ENCODE measurements at places on chromosomes 12 and 14.
A peak's percentile ranks its signal among the peaks of the same experiment; 100 is the strongest.

GRCh38 chr14:105116451-105117256, 51.4 kb upstream of the GPR132 start:
- no peak for DNase-seq

GRCh38 chr12:56087220-56087619, 7.3 kb downstream of the ERBB3 start:
- DNase-seq, result no peak

DNA sequence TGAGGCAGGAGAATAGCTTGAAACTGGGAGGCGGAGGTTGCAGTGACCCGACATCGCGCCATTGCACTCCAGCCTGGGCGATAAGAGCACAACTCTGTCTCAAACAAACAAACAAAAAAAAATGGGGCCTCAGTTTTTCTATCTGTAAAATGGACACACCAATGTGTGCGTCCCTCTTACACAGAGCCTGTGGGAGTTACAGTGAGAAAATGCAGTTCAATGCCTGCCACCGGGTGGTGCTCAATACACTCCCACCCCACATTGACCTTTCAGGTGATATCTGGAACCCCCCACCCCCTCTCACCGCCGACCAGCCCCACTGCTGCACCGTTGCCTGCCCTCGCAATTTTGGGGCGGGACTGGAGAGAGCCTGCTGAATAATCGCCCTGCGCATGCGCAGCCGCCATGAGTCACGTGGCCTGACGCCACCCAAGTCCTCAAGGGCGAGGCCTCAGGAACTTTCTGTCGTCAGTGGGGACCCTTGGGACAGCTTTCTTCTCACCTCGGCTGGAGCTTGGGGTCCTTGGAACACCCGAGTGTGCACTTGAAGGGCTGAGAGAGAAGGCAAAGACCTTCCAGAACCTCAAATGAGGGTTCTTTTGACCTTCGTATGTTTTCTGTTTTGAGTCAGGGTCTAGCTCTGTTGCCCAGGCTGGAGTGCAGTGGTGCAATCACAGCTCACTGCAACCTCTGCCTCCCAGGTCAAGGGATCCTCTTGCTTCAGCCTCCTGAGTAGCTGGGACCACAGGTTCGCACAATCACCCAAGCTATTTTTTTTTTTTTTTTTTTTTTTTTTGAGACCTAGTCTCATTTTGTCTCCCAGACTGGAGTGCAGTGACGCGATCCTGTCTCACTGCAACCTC, 14.6 kb upstream of the CABP1 start:
- no peak for DNase-seq

DNA sequence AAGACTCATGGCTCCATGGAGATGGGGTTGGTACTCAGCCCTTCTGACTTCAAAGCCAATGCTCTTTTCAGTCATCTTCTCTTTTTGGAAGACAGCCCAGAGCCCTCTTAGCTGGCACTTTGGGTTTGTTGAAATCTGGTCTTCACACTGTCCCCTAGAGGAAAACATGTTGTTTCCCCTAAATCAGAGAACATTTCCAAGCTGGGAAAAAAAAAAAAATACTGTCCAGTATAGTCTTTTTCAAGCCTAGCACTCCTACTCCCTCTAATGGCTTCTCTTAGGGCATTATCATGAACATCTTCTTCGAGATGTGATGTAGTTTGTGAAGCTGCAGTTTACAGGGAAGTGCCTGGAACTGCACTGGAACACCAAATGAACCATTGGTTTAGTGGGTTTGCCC, 3.0 kb upstream of the ZC3H14 start:
- peak; percentile 38 for DNase-seq

- DNase-seq, result no peak
These were observed 49.8 kb upstream of the RAP1B start for GRCh38 chr12:68560851-68561422.

- DNase-seq, result no peak
These were observed 22.7 kb downstream of the CGRRF1 start for GRCh38 chr14:54532111-54533012.

DNA sequence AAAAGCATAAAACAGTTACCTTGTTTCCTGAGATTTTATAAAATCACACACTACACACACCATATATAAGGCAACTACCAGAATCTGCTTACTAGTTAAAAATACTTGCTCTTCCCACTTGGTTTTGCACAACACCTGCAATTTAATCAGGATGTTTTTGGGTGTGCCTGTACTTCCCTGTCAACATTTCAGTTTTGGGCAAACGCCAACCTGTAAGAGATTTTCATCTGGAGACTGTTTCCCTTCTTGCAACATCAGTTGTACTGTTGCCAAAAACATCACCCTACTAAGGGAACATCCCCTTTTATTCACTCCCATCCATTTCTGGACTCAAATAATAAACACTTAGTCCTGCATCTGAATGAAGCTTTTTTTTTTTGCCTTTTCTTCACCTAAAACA, 172.3 kb downstream of the DUSP6 start:
- no peak for DNase-seq

- DNase-seq, result peak; percentile 85
These were observed at the start of gene C1R for GRCh38 chr12:7092229-7092985. Gene C1R (minus strand): TSS chr12:7092445. CDS start chr12:7092388, 57 bp downstream.

- DNase-seq, result no peak
These were observed 768.8 kb upstream of the NOVA1 start for GRCh38 chr14:27366596-27366995.

DNA sequence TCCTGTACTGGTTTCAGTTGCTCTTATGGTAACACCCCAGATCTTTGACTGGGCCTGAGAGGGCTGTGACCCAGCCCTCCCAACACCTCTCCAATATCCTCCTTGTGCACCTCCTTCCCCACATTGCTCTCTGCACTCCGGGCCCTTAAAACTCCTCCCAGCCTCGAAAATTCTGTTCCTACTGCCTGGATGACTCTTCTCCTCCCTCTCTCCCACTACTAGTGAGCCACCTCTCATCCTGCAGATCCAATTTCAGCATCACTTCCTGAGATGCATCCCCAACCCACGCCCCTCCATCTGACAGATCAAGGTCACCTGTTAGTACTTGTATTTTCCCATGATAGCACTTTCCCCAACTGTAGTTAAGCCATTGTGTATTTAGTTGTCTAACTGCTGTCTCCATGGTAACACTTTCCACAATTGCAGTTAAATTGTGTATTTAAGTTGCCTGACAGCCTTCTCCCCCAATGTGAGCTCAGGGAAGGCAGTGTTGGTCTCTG, 11.5 kb upstream of the NT5DC3 start:
- DNase-seq, result no peak

DNA sequence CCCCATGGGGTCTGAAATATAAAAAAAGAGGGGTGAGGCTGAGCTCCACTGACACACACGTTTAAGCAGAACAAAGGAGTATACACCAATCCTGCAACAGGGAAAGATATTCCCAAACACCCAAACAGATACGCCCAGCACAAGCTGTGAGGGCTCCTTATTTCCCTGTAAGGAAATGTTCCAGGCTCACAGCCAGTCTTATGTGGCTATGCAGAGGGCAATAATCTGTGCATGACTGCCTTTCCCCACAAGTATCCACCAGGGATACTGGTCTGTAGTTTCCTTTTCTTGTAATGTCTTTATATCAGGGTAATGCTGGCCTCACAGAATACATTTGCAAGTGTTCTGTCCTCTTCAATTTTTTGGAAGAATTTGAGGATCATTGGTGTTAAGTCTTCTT, 141.7 kb upstream of the DAAM1 start:
- no peak for DNase-seq

DNA sequence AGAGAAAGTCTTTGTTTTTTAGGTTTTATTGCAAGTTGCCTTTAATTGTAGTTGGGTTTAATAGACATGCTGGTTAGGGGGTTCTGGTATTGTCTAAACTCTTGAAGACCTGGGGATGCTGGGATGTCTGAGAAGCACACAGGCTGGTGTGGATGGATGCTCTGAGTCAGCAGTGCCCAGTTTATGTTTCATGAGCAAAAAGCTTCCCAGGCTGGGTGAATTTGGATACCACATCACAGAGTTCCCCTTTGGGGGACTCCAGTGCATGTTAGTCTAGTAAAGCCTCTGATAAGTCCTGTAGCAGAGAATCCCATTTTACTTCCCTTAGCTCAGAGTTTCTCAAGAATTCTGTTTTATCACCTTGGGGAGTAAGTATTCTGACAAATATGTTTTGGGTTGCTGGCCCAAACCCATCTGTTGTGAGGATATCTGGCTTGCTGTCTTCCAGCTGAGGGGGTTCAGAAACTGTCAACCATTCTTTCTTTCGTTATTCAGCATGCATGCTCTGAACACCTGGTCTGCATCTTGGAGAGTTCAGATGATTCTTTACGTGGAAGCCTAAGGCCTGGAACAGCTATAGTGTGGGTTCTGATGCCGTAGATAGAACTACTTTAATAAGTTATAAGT, 509.1 kb downstream of the VRK1 start:
- DNase-seq, result no peak

GRCh38 chr12:9880532-9881078, 684 bp upstream of the KLRF2 start:
- no peak for DNase-seq

GRCh38 chr14:95477411-95478269, 38.8 kb downstream of the SYNE3 start:
- DNase-seq, result no peak

- DNase-seq, result no peak
These were observed 8.5 kb downstream of the NOS1 start for GRCh38 chr12:117352883-117353282.

DNA sequence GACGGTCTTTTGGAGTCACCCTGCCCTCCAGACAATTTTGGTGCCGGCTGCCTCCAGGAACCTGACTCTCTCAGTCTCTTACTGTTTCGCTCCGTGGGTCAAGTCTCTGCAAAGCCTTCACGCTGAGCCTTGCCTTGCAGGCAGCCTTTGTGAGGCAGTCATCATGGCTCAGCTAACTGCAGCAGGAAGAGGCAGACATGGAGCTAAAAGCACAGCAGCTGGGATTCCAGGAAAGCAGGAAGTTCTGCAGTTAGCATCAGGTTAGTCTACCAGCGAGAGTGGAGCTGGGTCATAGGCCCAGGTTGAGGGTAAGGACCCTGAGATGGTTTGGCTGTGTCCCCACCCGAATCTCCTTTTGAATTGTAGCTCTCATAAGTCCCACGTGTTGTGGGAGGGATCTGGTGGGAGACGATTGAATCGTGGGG, 305.4 kb downstream of the PCNX1 start:
- DNase-seq, result no peak

- DNase-seq, result no peak
These were observed 857.1 kb downstream of the AACS start for GRCh38 chr12:125922330-125922729.

DNA sequence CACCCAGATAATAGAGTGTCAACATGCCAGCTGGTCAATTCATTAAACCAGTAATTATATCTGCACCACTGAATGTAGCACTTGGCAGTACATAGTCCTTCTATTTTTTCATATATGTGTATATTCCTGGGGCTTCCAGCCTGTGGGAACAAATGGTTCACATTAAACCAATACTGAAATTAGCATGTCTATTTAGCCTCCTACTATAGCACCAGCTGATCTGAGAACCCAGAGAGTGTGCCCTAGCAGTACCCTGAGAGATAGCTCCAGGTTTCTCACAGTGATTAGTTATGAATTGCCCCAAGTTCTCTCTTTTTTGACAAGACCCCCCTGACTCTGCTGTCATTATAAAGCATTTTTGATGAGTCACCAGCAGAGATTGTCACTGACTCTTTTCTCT, 1097.3 kb upstream of the FLRT2 start:
- DNase-seq, result no peak

DNA sequence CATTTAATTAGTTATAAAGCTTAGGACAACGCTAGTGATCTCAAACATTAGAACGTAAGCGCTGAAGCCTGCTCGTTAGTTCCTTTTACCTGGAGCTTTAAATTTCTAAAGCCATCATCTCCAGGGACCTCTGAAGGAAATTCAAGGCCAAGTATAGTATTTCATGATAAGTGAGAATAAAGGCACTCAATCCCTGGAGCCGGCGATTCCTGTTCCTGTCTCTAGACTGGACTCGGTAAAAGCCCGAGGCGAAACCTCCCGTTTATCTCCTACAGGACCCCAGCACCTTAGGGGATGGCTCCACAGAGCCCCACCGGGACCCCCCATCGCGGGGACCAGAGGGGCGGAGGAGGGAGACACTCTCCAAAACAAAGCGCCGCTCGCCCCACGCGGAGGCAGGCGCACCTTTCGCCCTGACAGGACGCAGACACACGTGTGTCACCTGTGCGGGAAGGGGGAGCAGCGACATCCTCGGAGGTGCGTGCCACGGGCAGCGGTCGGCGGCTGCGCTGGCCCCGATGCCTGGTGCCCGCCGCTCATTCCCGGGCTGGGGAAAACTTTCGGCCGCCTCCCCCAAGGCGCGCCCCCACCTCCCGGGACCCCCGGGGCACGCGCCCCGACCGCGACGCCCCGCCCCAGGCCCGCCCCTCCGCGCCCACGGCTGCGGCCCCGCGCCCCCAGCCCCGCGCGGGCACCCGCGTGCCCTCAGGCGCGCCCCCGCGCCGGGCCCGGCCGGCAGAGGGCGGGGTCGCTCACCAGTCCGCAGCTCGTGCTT, 678 bp downstream of the RPS6KA5 start:
- no peak for DNase-seq

DNA sequence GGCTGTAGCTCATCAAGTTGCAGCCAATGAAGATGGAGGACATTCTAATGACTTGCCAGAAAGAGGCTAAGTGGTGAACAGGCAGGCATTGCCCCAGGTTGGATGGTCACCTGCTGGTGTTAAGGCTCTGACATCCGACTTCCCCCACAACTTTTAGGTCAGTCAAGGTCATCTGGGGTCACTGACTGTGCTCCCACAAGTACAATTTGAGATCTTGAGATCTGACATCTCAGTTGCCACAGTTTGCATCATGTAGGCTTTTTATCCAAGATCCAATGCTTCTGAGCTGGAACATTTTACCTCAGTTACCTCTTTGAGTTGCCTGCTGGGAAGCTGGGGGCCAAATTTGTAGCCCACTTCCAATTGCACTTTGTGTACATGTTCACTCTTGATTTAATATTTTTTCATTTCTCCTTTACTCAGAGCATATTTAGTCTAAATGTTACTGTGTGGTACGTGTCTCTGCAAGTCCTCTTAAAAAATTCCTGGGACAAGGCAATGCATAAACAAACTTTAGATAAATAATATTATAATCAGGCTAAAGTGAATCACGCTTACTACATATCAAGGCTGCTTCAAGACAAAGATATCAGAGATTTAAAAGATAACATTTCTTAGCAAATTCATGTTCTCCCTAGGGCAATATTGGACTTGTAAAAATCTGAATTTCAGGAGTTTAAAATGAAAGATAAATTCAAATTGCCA, 61.4 kb downstream of the SEL1L start:
- DNase-seq, result no peak

GRCh38 chr14:76870166-76870565, 44.0 kb downstream of the LRRC74A start:
- DNase-seq, result no peak
